ENCODE measurements at places on chromosomes 3 and 15. TPM values are rescaled to one million over a fixed set of nuclear protein-coding genes. Genes with fewer than 3 reads are reported as not detected.

DNA sequence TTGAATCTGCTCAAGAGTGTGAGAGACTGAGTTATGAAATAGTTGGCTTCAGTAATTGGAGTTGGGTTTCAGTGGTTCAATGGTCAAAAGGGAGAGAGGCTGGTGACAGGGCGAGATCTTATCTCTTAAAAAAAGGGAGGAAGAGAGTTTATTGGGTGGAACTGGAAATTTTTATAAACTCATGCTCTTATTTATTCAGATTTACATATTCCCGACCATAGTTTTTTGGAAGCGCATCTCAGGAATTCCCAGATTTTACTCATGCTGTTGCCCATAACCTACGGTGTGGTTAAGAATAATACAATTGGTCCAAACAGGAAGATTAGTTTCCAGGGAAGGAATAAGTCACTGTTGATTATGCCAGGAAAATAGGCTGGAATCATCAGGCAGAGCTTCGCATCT lies 41.4 kb downstream of the CD200 start:
- no peak for DNase-seq

DNA sequence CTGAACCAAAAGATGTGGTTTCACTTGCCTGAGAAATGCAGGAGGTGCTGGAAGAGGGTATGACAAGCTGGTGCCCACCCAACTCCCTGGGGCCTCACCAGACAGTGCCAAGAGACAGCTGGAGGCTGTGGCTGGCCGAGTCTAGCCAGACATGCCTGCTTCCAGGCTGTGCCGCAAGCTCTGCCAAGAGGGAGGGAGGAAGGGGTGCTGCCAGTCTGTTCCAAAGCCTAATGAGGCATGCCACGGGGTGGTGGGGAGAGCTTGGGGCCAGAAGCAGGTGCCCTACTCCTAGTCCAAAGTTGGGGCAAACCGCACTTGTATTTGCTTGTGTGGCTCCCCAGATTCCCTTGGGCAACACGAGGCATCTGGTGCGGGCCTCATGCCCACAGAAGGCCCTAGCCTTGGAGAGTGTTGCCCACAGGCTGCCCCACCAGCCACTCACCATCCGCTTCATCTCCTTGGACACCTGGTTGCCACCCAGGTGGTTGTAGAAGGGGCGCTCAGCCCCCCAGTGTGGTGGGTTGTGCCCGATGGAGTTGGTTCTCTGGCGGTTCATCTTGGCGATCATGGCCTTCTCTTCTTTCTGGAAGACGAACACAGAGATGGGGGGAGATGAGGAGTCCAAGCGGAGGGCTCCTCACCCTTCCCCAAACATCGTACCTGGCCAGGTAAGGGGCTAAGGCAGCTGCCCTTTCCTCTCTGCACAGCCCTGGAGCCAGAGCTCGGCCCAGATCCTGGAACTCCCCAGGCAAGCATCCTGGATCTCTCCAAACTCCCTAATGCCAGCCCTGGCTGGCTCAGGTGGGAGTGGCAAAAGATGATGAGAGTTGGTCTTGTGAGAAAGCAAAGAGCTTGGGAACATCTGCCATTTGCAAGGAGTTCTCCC lies 123.4 kb downstream of the SEC22A start:
- peak; percentile 76 for DNase-seq

DNA sequence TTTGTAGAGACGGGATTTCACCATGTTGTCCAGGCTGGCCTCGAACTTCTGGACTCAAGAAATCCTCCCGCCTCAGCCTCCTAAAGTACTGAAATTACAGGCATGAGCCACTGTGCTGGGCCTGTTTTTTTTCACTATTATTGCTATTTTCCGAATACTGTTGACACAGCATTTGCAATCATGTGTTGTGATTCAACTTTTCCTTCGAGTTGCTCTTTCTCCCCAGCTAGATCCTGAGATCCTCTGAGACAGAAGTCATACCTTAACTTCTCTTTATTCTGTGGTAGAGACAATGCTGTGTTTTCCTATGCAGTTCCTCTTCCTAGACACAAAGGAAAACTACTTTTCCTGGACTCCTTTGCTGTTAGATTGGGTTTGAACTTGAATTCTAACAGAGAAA lies 46.4 kb upstream of the USP3 start:
- no peak for DNase-seq

DNA sequence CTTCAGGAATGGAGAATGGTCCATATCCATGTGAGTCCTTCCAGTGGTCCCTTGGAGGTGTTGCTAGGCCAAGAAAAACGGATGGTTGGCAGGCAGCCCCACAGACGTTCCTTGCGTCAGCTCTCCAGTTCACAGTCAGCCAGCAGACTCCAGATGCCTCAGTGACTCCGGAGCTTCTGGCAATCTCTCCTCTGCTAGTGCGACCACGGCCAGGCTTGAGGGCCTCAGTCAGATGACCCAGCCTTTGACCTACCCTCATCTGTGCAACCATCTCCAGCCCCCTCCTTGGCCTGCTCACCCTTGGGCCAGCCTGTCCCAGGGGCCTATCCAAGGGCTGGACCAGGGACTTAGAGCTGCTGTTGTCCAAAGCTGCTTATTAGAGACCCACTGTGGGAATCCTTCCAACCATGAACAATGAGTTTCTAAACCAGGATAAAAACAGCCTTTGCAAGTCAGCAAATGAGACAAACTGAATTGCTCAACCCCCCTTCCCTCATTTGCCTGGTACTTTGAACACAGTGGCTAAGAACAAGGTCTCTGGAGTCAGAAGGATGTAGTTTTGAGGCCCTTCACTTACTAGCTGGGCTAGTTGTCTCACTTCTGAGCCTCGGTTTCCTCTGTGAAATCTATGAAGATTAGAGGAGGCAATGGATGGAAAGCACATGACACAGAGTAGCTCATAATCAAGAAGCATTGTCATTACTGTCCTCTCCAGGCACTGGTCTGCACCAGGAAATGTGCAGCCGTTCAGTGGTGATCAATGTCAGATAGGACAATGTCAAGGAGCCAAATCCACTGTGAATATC lies 44.8 kb downstream of the ANP32A start:
- peak; percentile 92 for DNase-seq

DNA sequence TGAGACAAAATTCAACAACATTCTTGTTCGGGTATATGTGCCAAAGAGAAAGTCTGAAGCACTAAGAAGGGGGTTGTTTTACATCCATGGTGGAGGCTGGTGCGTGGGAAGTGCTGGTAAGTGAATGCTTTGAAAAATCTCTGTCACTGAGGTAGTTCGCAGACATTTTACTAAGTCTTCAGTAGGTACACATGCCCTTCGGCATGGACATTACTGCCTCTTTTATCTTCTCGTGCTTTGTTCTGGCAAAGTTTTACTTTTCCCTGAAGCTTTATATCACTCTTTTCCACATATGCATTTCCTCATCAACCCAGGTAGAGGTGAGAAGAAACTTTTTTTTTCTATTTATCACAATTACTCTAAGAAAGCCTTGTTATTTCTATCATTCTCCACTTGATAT lies 3.6 kb downstream of the AADAC start:
- DNase-seq, result no peak

DNA sequence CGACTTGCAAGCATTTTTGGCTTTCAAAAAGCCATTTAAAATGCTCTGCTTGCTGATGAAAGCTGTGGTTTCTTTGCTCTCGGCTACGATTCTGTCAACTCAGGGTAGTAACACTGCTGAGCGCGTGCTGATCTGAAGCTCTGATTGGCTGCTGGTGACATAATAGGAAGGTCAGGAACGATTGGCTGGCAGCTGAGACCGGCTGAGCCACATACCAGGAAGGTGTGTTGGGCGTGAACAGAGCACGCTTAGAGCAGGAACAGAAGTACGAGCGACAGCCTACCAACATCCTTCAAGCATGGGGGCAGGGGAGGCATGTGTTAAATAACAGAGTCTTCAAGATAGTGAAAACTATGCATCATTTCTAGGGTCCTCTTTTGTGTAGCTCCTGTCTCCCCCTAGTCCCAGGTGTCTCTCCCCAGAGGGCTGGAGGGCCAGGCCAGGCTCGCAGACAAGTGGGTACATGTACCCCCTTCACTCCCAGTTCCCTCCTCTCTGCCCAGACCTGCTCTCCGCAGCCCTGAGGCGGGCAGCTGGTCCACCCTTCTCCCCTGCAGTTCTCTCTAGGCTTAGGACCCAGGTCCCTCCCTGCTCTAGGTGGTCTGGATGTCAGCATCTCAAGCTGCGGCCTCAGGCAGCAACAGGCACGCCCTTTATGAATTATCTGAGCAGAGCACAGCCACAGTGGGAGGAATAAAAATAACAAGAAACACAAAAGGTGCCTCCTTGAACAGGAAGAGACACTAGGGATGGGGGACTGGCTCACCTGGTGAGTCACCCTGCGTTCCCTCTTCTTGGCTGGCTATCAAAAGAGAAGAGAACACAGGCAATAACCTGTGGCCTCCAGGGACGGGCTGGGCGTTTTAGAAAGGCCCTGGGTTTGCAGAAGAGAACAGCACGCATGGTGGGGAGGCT lies 76.0 kb downstream of the TAMM41 start:
- peak; percentile 38 for DNase-seq

GRCh38 chr3:38101811-38102443 lies 35.0 kb downstream of the ACAA1 start:
- DNase-seq, result no peak

- peak; percentile 36 for DNase-seq
Observed at GRCh38 chr3:65342084-65342683, 654.4 kb upstream of the ADAMTS9 start.

DNA sequence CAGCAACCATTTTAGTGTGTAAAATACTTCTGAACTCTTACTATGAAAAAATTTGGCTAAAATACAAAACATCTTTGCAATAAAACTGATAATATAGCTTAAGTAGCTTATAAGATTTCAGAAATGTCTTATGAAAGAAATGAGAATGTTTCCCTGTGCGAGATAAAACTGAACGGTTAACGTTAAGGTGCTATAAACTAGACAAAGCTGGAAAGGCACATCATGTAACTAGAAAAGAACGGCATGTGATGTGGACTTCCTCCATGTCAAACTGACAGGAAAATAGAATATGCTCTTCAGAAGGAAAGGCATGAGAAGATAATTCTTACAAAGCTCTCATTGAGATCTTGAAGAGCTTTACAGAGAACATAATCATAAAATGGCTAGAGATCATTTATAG lies 36.5 kb downstream of the NCK1 start:
- DNase-seq, result no peak

GRCh38 chr3:38392604-38393163 lies 46.1 kb downstream of the XYLB start:
- DNase-seq, result no peak

DNA sequence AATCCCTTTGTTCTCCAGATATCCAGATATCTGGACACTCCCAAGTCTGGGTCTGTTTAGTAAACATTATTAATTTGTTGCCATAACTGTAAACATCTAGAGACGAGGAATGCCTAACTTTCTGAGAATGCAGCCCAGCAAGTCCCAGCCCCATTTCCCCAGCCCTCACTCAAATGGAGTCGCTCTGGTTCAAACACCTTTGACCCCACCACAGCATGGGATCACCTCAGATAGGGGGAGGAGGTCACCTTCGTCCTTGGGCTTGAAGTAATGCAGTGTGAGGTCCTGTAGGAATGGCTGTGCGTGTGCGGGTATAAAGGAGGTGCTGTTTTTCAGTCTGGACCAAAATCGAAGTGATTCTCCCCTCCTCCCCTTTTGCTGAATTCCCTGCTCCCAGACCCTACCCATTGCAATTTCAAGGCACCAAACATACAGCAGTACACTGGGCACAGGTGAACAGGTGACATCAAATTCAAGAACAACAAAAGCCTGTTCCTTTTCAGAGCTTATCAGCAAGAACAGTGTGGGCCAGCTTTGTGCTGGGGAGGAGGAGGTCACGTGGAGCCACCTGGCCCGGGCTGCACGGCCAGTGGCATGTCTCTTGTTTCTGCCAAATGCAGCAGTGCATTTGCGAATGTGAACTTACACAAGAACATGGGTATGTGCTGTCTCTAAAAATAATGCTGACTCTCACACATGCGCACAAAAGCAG lies 57.5 kb upstream of the TRPM1 start:
- peak; percentile 63 for DNase-seq

- DNase-seq, result no peak
Observed at GRCh38 chr15:29289173-29289572, 19.6 kb upstream of the NSMCE3 start.

GRCh38 chr3:114929971-114930732 lies 216.9 kb downstream of the ZBTB20 start:
- DNase-seq, result no peak

GRCh38 chr3:188220988-188221818 lies 67.2 kb downstream of the LPP start:
- no peak for DNase-seq

DNA sequence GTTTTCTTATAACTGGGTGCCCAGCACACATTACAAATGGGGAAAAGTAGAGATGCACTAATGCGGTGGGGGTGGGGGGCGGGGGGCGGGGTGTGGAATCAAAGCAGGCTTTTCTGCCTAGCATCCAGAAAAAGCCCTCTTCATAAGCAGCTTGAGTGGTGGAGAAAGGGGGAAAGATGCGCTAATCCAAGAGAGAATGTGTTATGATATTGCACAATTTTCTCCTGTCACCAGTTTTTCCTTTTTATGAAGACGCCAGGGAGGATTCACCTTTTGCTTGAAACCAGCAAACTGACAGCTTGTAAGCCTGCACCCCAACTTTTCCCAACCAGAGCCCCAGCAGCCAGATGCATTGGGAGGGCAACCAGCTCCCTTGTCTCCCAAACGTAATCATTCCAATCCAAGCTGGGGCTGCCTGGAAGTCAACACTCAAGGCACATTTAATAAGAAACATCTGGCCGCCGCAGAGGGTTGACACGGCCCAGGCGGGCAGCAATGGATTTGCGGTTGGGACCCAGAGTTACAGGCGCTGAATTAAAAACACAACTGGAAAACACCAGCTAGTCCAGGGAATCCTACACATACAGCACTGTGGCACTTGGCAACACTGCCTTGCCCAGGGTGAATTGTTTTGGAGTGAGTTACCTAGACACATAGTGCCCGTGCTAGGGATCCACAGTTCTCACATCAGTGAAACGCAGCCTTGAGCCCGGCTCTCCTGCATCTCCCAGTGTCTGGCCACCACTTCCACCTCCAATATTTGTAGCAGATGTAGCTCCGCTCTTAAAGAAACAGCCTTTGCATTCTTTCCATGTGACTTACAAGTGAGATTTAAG lies 218.5 kb upstream of the PRICKLE2 start:
- no peak for DNase-seq

GRCh38 chr15:68572921-68573320 lies 5.9 kb upstream of the CORO2B start:
- DNase-seq, result no peak

- no peak for DNase-seq
Observed at GRCh38 chr3:37952564-37952963, 38.0 kb upstream of the VILL start.

- no peak for DNase-seq
Observed at GRCh38 chr3:57961828-57962447, 46.3 kb upstream of the FLNB start.

- no peak for DNase-seq
Observed at GRCh38 chr15:68384451-68385239, 47.3 kb downstream of the ITGA11 start.

- no peak for DNase-seq
Observed at GRCh38 chr15:51955504-51955903, 16.1 kb downstream of the LEO1 start.

- no peak for DNase-seq
Observed at GRCh38 chr15:92454555-92455105, 60.9 kb downstream of the ST8SIA2 start.

GRCh38 chr15:36724905-36725304 lies 145.5 kb downstream of the CDIN1 start:
- DNase-seq, result no peak

MUC20 gene
- total RNA-seq, result 2.0 TPM

GABRA5 gene
- total RNA-seq, result not detected

ANKRD34C gene
- 0.43 TPM for total RNA-seq

LRRC2 gene
- 114 TPM for total RNA-seq

SYNPR gene
- total RNA-seq, result 0.11 TPM

IL5RA gene
- not detected for total RNA-seq

MME gene
- total RNA-seq, result 5.3 TPM

CA12 gene
- 1.7 TPM for total RNA-seq

TGM4 gene
- not detected for total RNA-seq

MCTP2 gene
- total RNA-seq, result 12.1 TPM

Measured in heart left ventricle (tissue), 16 donors.